ENCODE measurements at places on chromosomes 16 and 17.

GRCh38 chr17:42409523-42410318 is 13.3 kb downstream of the CAVIN1 start:
- peak; percentile 66 for ATAC-seq

GRCh38 chr17:17172001-17172939 is 33.9 kb downstream of the PLD6 start:
- ATAC-seq = no peak

DNA sequence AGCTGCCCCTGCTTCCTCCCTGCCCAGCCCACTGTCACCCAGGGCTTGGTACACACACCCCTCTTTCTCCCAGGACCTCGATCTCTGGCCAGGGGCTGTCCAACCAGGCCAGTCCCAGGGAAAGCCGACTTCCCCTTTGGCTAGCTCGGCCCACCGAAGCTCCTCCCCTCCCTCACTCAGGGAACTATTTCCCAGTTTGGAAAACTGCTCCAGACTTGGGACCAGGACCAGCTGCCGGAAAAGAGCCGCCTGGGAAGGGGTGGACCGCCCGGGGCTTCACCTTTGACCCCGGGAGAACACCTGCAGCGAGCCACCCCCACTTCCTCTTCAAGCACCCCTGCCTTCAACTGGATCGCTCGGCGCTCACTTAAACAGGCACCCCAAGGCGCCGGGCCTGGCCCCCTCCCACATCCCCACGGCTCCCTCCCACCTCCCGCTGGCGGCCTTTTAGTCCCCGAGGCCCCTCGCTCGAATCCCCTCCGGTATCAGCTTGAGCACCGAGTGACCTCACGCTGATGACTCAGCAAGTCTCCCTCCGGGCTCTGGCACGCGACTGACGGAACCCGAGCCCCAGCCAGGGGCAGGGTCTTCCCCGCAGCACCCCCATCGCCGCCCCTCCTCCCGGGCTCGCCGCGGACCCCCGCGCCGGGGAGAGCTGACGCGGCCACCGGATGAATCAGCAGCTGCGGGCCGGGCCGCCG is 934 bp downstream of the MAFG start:
- ATAC-seq = peak; percentile 68

- no peak for ATAC-seq
Measured at GRCh38 chr16:85126394-85126704, 14.1 kb upstream of the CIBAR2 start.

DNA sequence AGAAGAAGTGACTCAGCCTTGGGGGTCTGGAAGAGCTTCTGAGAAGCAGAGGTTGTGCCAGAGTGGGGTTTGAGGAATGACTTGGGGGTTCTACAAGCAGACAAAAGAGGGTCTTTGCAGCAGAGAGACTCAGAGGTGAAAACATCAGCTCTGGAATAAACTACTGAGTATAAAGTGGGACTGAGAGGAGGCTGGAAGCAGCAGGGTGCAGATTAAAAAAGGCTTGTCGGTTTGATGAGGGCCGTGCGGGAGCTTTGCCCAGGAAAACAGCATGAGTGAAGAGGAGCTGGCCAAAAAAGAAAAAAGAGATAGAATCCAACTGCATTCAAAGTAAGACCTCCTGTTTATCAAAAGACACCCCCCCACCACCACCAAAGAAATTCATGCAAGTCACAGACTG is 13.1 kb upstream of the ACE start:
- ATAC-seq = no peak

DNA sequence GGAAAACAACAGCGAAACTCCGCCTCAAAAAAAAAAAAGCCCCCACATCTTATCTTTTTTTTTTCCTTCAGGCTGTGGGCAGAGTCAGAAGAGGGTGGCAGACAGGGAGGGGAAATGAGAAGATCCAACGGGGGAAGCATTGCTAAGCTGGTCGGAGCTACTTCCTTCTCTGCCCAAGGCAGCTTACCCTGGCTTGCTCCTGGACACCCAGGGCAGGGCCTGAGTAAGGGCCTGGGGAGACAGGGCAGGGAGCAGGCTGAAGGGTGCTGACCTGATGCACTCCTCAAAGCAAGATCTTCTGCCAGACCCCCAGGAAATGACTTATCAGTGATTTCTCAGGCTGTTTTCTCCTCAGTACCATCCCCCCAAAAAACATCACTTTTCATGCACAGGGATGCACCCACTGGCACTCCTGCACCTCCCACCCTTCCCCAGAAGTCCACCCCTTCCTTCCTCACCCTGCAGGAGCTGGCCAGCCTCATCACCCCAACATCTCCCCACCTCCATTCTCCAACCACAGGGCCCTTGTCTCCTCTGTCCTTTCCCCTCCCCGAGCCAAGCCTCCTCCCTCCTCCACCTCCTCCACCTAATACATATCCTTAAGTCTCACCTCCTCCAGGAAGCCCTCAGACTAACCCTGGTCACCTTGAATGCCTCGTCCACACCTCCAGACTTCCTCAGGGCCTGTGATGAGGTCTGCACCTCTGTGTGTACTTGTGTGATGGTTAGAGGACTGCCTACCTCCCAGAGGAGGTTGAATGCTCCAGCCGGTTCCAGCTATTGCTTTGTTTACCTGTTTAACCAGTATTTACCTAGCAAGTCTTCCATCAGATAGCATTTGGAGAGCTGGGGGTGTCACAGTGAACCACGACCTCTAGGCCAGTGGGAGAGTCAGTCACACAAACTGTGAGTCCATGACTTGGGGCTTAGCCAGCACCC is 1.2 kb upstream of the HBA1 start:
- ATAC-seq = no peak

DNA sequence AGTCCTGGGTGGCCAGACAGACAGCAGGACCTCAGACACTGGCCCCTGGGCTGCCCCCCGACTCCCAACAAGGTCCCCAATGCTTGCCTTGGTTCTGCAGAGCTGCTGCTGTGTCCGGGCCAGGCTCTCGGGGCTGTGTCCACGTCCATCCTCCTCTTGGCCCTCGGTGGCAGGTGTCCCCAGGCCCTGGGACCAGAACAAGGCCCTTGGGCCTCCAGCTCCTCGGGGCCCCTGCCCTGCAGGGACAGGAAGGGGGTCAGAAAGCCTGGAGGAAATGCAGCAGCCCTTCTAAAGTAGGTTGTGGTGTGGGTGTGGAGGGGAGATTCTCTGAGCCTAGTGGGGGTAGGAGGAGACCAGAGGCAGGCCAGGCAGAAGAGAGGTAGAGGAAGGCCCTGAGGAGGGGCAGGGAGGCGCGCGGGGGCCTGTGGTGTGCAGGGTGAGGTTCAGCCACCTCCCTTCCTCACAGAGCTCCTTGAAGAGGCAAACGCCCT is 2.5 kb upstream of the AXIN1 start:
- no peak for ATAC-seq

GRCh38 chr16:89502081-89502843 is 5.9 kb upstream of the SPG7 start:
- no peak for ATAC-seq

DNA sequence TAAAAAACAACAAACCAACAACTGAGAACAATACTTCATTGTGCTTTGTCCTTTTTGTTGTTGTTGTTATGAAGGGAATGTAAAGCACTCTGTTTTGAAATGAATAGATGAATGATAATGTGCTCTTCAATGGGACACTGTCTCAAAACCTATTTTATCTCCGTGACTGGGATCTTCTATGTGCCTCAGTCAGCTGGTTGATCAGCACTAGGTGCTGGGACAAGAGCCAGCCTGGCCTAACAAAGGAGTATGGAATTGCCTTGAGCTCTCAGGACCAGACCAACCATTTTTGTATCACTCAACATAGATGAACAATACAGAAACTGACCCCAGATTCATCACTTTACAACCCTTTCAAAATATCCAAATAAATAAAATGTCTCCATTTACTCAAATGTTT is 440.2 kb downstream of the KCNJ2 start:
- no peak for ATAC-seq

- ATAC-seq = no peak
Measured at GRCh38 chr17:66793814-66794213, 41.1 kb upstream of the CACNG5 start.

- no peak for ATAC-seq
Measured at GRCh38 chr17:8046306-8046928, 7.6 kb downstream of the ALOX15B start.

- ATAC-seq = no peak
Measured at GRCh38 chr16:21568502-21569189, 30.7 kb upstream of the METTL9 start.

GRCh38 chr16:88088161-88088581 is 136.9 kb downstream of the BANP start:
- ATAC-seq = no peak

- ATAC-seq = peak; percentile 79
Measured at GRCh38 chr16:77660311-77660710, 62.0 kb upstream of the NUDT7 start.

- ATAC-seq = peak; percentile 93
Measured at GRCh38 chr17:37458805-37459204, 30.9 kb upstream of the DUSP14 start.

DNA sequence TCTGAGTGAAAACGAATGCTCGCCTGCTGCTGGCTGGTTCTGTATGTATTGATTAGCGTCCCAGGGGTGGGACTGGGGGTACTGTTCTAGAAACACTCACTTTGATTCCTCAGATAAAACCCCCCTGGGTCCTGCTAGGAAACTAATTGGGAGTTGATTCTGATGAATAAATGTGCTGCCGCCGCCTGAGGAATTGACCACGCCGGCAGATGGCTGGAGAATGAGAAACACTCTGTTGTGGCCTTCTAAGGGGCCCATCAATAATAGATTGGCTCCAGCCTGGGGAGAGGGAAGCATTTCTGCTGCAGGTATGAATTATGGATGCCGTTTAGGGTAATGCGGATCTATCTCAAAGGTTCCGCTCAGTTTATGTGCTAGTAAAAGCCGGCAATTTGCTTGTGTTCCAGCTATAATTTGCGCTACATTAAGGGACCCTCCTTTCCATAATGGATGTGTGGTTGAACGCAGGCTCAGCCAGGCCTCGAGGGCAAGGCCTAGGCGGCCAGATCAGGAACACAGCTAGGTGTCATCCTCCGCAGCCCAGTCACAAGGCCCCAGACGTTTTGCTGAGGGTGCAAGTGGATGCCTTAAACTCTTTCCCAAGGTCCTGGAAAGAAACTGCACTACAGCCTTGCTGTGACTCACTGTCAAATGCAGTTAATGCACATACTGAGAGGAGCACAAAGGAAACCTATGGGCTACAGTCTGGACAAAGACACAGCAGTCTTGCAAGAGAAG is 132.2 kb upstream of the HS3ST2 start:
- no peak for ATAC-seq

DNA sequence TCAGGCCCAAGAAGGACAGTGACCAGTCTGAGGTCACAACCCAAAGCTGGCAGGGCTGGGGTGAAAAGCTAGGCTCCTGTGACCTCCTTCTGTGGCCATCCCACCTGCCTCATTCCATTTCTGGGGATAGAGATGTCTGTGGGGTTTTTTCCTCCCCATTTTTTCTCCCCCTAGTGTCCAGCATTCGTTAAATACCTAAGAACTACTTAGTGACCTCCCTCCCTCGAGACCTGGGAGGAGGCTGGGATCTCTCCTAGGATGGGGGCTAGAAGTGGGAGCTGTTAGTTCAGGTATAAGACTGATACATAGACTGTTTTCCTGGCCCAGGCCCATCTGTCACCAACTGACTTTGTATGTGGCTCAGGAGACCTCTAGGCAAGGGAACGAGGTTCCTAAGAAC is 20.5 kb upstream of the STAC2 start:
- no peak for ATAC-seq

DNA sequence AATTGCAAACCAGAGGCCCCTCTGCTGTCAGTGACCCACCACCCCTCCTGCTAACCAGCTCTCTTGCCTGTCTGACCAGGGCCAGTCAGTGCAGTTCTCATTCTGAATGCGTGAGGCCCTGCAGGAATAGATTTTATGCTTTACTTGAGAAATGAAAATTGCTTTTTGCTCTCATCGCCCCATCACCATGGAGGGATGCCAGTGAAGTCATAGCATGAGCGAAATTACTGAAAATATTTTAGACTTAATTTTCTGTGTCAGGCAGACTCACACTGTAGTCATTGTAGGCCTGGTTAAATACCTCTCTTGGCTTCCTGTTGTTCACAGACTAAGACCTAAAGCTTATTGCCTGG is 490.5 kb upstream of the CDH5 start:
- peak; percentile 82 for ATAC-seq

GRCh38 chr17:67400193-67400592 is 23.1 kb downstream of the PITPNC1 start:
- ATAC-seq = no peak

DNA sequence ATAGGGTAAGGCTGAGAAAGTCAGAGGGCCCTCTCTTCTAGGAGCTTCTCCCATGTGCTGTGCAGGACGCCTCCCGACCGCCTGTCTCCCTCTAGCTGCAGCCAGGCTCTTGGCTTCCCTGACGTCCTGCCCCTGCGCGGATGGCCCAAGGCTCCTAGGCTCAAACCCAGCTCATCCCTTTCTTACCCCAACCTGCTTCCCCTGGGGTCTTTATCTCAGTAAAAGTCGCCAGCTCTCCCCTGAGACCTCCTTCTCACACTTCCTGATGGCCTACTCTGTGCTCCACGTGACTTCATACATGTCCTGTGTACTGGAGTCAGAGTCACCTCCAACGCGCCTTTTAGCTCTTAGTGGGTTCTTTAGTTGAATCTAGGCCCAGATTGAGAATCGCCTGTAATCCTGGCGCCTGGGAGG is 1.1 kb upstream of the ZNF747 start:
- peak; percentile 79 for ATAC-seq

- no peak for ATAC-seq
Measured at GRCh38 chr16:78988361-78988969, 612.1 kb downstream of the MAF start.

DNA sequence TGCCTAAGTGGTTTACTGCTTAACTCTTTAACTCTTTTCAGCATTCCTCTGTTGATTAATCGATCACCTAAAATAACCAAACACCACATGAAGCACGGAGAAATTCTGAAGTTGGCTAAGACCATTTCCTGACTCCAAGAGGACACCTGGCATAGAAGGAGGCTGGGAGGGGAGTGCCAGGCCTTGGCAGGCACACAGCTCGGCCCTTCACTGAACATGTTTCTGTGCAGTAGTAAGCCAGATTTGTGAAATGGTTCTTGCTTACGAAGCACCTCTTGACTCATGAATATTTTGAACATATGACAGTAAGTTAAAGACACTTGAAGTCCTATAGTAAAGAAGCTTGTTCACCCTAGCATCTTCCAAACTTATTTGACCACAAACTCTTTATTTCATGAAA is 82.3 kb downstream of the FOXL1 start:
- ATAC-seq = no peak

GRCh38 chr16:62167551-62167950 is 131.3 kb upstream of the CDH8 start:
- no peak for ATAC-seq

DNA sequence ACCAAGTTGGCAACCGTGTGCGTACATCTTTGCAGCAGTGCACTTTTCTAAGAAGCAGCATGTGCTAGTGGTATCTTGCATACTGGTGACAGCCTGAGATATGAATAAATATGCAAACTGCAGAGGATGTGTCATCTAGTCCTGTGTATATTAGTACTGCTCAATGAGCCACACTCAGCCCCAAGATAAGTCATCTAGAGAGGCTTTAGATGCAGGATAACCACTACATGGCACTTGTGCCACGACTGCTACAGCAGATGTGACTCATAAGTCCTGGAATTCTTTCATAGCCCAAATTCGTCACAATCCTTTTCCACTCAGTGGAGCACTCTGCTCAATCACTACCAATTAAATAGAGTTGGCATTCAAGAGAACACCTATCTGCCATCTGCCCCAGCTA is 171.5 kb downstream of the AXIN2 start:
- ATAC-seq = peak; percentile 81

GRCh38 chr17:42891539-42892152 is 9.0 kb upstream of the G6PC1 start:
- no peak for ATAC-seq
